ENCODE measurements at places on chromosomes 3 and 15.
A peak's percentile ranks its signal among the peaks of the same experiment; 100 is the strongest.

DNA sequence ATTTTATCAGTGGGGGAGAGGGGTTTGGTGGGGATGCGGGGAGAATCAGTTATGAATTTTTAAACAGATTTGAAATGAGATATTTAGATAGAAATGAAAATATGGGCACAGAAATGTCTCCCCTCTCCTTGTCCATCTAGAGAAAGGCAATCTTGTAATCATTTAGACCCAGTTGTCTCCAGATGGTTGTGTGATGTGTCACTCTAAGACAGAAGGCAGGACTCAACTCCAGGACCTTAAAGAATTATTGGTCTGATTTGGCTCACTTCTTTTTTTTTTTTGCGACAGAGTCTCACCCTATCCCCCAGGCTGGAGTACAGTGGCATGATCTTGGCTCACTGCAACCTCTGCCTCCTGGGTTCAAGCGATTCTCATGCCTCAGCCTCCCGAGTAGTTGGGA lies 77.2 kb downstream of the EOMES start:
- no peak for DNase-seq

- no peak for DNase-seq
Observed at GRCh38 chr3:192090586-192090985, 629.6 kb downstream of the PYDC2 start.

- DNase-seq: no peak
Observed at GRCh38 chr3:49717959-49718857, 1.3 kb downstream of the AMIGO3 start.

GRCh38 chr15:65939901-65940617 lies 70.8 kb downstream of the RAB11A start:
- DNase-seq: no peak

DNA sequence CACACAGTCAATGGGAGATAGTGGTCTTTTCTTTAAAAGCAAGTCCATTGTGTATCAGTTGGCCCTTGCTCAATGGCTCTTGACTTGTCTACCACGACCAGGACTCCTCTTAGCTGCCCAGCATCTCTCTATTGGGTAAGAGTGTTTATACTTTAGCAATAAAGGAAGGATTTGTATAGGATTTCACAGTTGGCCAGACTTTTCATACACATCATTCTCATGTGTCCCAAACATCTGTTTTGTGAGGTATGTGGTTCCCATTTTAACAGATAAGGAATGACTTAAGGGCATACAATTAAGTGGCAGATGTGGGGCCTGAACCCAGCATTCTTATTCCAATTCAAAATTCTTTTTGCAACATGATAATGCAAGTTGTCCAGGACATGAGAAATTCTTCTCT lies 191.5 kb downstream of the CHST2 start:
- no peak for DNase-seq

DNA sequence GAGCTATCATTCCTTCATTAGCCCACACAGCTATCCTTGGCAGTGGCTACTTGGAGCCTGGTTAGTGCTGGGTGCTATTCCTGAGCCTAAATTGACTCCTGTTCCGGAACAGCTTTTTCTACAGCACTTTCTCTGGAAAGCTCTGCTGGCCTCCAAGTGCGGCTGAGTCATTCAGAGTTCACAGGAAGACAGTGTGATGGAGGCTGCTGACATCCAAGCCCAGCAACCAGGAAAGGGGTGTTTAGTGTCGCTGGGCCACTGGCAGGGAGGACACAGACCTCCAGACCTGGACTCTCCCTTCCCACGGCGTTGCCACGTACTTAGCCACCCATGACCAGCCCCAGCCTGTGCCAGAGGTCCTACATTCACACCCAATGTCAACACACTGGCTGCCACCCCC lies 28.7 kb downstream of the CACNA2D2 start:
- DNase-seq: no peak

DNA sequence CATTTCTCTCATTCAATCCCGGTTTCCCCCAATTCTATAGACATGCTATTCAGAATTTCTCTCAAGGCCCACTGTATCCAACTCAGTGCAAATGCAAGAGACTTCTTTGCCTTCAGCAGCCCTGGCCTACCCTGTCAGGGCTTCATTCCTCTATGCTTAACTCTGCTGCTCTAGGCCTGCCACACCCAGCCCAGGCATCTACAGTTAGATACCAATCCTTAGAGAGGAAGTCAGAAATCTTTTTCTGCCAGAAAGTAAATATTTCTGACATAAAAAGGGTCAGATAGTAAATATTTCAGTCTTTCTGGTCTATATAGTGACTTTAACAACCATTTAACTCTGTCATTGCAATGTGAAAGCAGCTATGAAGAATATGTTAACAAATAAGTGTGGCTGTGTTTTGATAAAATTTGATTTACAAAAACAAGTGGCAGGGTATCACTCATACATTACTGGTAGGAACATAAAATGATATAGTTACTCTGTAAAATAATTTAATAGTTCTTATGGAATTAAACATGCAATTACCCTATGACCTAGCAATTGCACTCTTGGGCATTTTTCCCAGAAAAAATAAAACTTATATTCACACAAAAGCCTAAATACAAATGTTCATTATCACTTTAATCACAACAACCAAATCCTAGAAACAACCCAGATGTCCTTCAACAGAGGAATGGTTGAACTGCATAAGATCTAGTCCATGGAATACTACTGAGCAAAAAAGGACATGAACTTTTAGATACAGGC lies 942.0 kb downstream of the SQOR start:
- no peak for DNase-seq

GRCh38 chr3:12998648-12999047 lies 74.6 kb downstream of the IQSEC1 start:
- no peak for DNase-seq

DNA sequence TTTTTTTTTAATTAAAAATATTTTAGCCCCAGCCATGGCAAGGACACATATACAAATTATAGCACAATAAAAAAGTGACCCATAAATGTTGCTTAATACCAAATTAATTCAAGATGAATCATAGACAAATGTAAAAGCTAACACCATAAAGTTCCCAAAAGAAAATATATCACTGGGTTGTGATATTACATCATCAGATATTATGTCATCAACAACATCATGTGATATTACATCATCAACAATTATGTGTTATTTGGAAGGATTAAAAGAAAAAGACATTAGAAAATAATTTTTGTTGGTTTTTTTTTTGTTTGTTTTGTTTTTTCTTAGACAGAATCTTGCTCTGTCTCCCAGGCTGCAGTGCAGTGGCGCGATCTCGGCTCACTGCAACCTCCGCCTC lies 34.5 kb upstream of the ABHD10 start:
- DNase-seq: no peak

DNA sequence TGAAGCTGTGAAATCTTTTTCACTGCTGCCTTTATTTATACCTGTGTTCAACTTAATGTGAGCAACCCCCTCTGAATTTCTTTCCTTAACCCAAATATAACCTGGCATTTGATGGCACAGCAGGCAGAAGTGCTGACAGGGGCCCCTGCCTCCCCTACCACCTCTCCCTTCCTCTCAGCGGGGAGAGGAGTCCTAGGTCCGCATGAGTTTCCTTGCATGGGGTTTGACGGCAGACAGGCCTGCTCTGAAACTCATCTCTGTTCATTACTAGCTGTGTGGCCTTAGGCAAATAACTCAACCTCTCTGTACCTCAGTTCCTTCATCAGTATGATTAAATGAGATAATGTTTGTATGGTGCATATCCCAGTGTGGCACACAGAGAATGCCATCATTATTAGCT lies 79.7 kb downstream of the SEC22A start:
- DNase-seq: no peak

DNA sequence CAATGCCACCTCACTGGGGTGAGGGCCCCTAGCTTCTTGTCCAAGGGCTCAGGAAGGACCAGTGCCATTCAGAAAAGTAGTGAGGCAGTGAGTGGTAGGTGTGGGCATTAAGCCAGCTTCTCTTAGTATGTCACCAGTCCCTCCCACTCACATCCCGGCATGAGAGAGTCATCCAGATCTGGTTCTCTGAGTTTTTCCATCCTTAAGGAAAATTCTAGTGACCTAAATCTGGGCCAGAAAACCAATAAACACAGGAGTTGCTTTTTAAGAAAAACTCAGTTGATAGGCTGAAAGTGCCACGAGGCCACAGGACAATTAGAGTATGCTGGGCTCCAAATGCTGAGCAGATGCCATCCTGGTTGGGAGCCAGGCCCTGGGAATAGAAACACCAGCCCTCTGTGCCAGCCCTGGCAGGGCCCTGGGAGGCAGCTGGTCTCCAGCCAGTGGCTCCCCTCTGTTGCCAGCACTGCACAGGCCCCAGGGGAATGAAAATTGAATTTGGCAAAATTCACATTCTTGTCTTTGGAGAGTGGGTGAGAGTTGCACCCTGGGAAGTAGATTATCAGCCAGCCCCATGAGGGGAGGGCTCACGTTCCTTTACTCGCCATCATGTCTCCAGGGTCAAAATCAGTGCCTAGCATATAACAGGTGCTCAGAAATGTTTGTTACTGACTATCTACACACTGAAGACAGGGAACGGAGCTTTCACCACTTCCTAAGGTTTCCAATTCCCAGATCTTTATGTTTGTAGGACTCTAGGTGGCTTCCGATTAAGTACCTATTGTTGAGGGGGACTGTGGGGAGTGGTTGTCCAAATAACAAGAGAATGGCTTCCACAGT lies 52.8 kb downstream of the FAM43A start:
- no peak for DNase-seq

- no peak for DNase-seq
Observed at GRCh38 chr15:52857937-52858781, 68.0 kb upstream of the ONECUT1 start.

- DNase-seq: no peak
Observed at GRCh38 chr3:63331520-63331919, 53.4 kb downstream of the SYNPR start.

GRCh38 chr3:197417911-197418618 lies 119.7 kb upstream of the DLG1 start:
- no peak for DNase-seq

GRCh38 chr3:182682263-182683241 lies 110.8 kb upstream of the ATP11B start:
- peak; percentile 9 for DNase-seq

DNA sequence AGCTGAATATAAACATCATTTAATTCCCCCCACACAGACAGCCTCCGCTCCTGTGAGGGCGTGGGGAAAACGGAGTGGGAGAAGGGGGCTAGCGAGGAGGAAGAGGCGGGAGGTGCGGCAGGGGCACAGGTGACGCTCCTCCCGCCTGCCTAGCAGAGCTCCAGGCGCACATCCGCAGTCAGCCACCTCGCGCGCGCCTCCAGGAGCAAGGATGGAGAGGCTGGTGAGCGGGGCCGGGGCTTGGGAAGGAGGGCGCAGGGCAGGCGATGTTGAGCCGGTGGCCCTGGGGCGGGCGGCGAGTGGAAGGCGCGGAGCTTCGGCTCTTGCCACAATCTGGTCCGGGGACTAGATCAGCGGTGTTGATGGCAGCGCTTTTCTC lies at the start of gene CD200:
Gene CD200 (plus strand): TSS at position 155 of the 379 bp plus-strand sequence. CDS start 57 bp downstream, at position 212.
- DNase-seq: no peak

DNA sequence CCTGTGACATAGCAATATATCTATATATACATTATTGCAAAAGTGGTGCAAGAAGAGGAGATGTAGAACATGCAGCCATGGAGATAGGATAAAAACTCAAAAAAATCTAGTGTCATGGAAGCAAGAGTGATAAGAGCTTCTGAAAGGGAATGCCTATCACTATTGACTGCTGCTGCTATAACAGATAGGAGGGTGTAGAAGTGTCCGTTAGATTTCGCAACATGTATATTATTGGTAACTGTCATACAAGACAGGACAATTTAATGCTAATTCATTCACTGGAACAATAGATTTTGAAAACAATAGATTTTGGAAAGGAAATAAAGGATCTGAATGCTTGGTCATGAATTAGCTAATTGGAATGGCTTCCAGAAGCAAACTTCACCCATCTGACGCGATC lies 224.5 kb downstream of the ZNF385D start:
- no peak for DNase-seq

DNA sequence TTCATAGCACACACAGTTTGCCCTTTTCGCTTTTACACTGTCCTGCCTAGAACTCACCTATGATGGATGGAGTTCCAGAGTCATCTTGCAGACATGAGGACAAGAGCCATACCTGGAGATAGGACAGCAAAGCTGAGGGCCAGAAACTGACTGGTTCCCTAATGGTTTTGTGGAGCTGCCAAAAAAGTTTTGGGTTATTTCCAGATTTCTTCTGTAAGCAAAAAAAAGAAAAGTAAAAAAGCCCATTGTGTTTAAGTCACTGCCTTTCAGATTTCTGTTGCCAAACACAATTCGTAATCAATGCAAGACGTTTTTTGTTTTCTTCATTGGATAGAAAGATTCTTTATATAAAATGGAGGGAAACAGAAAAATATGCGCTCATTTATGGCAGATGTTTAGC lies 42.4 kb upstream of the KY start:
- DNase-seq: no peak

GRCh38 chr3:16052964-16053363 lies 121.5 kb upstream of the GALNT15 start:
- no peak for DNase-seq

- no peak for DNase-seq
Observed at GRCh38 chr15:69881766-69882165, 216.0 kb downstream of the TLE3 start.

DNA sequence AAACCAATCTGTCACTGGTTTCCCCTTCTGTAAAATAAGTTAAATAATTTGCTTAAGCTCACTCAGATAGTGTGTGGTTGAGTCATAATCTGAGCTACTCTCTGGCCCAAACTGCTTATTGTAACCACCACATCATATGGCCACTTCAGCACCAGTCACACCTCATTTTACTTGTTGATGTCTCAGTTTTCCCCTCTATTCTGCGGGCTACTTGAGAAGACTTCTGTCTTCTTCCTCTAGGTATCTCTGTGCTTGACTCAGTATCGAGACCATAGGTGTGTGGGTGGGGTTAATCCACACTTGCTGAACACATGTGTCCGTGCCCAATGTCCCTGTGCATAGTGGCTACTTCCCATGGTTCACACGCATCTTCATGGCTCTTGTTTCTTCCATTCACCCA lies 32.9 kb downstream of the CRYGS start:
- no peak for DNase-seq

- DNase-seq: no peak
Observed at GRCh38 chr3:191385101-191385500, 54.8 kb upstream of the UTS2B start.

DNA sequence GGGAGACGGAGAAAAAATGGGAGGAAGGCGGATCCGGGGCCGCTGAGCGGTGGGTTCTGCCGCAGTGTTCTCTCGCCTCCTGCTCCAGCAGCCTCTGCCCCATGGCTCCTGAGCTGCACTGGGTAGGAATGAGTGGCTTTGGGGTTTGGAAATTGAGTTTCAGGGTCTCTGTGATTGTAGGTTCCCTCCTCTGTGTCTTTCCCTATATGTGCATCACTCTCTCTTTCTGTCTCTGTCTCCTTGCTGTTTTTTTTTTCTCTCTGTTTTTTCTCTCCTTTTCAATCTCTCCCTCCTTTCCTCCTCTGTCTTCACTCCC lies 1.9 kb downstream of the GRM7 start:
- no peak for DNase-seq

- no peak for DNase-seq
Observed at GRCh38 chr3:174132006-174132405, 727.1 kb upstream of the NAALADL2 start.

DNA sequence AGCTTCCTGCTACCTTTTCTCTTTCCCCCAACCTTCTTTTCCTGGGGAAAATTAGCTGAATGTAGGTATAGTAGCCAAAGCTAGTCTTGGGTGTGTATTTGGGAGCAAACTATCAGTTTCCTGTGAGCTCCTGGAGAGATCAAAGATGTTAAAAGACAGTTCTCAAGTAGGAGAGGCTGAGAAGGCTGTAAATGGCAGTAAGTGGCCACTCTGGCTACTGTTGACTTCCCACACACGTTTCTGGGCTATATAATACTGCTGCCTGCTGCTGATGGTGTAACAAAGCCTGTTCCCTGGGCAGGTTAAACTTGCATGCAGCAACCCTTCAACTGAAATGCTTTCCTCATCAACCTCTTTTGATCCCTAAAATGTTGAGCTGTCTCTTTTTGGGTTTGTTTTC lies 27.6 kb downstream of the ARID3B start:
- DNase-seq: no peak
